ENCODE measurements at places on chromosomes 1 and 21. TPM values are rescaled to one million over a fixed set of nuclear protein-coding genes. Genes with fewer than 3 reads are reported as not detected.

DNA sequence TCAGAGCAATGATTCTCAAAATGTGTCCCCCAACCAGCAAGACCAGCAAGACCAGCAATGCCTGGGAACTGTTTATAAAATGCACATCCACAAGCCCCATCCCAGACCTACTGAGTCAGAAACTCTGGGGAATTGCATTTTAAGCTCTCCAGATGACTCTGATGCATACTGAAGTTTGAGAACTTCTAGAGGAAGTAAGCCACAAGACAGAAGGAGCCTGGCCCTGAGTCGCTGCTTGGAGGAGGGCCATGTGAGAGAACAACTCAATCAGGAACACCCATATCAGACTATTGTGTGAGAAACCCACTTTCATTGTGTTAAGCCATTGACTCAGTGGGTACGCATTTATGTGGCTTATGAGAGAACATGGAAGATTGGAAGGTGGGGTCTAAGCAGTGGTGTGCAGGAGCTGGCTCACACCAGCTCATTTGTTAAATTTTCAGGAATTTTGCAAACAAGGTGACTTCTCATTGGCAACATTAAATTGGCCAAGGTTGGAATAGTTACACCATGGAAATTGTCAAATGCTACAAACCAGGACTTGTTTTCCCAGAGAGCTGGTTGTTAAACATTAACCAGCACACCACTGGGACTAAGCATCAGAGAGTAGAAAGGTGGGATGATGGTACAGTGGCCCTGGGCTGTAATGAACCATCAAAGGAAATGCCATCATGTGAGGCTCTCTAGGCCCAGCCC lies 38.9 kb downstream of the ATP1A1 start:
- H3K36me3 ChIP-seq = no peaks in the 10 kb centered on the region
- H3K27me3 ChIP-seq = no peaks in the 10 kb centered on the region
- DNase-seq = no peak

FCGR2B gene
- total RNA-seq = not detected

DNA sequence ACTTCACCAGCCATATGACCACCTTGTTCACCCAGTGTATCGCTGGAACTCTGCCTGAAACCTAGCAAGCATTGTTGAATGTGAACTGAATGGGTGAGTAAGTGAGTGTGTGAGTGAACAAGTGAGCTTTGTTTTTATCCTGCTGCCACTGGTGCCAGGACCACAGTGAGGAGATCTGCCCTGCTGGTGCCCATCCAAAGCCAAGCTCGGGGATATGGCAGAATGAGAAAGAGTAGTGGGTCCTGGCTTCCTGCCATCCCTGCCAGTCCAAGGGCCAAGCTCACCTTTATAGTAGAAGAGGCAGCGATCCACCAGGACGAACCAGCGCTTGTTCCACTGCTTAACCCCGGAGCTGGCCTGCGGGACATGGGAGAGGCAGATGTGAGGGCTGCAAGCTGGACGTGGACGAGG lies 53.4 kb upstream of the GOLT1A start:
- DNase-seq = no peak
- no peaks in the 10 kb centered on the region for H3K36me3 ChIP-seq
- peaks cover 10% of the 10 kb centered on the region for H3K4me1 ChIP-seq

GRCh38 chr1:62142496-62142895 lies 52.2 kb upstream of the L1TD1 start:
- no peaks in the 10 kb centered on the region for H3K27me3 ChIP-seq
- no peaks in the 10 kb centered on the region for H3K36me3 ChIP-seq
- H3K4me3 ChIP-seq = no peak overlapping the region
- peaks cover 12% of the 10 kb centered on the region for H3K4me1 ChIP-seq
- DNase-seq = peak; percentile 69

- no peak overlapping the region for H3K27ac ChIP-seq
- no peaks in the 10 kb centered on the region for H3K4me1 ChIP-seq
- H3K36me3 ChIP-seq = no peaks in the 10 kb centered on the region
- H3K27me3 ChIP-seq = no peaks in the 10 kb centered on the region
- no peak for DNase-seq
Measured at GRCh38 chr1:31478167-31478566, 65.2 kb downstream of the SERINC2 start.

FALEC gene
- not detected for total RNA-seq

DNA sequence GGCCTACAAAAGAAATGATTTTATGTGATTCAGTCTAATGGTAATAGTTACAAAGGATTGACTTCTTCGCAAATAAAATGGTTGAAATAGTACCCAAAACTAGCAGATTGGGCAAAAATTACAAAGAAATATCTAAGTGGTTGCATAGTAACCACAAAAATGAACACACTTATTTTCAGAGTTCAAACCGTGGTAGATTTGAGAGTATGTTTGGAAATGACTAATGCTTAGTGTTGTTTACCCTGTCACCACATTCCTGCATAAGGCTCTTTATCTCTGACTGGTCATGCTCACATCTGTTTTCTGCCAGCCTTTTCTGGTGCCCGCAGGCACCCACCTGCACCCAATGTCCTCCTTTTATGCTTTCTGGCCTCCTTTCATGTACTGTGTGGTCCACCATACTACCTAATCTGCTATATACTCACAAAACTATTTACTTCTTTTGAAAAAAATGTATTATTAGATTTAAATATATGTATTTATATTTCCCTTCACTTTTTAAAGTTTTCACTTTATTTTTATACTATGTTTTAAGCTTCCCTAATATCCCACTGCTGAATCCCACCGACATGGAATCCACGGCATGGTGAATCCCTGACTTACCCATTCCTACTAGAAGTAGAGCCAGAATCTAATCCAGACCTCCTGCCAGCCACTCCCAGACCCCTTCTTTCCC lies 30.3 kb downstream of the PTPRC start:
- no peak overlapping the region for H3K4me3 ChIP-seq
- no peak overlapping the region for H3K27ac ChIP-seq
- no peak for DNase-seq
- H3K27me3 ChIP-seq = no peaks in the 10 kb centered on the region

- no peak overlapping the region for H3K27ac ChIP-seq
- H3K27me3 ChIP-seq = peaks cover 17% of the 10 kb centered on the region
- H3K4me1 ChIP-seq = no peaks in the 10 kb centered on the region
- H3K4me3 ChIP-seq = no peak overlapping the region
- no peak for DNase-seq
Measured at GRCh38 chr1:230792691-230793462, 45.7 kb downstream of the CAPN9 start.

VHLL gene
- 0.34 TPM for total RNA-seq

GRCh38 chr1:20787029-20787839 lies at the start of gene HP1BP3:
Gene HP1BP3, minus strand, starts transcription at chr1:20787307. Its CDS starts 6,867 bp downstream, at chr1:20780440.
- H3K4me1 ChIP-seq = peaks cover 18% of the 10 kb centered on the region
- no peaks in the 10 kb centered on the region for H3K36me3 ChIP-seq
- H3K27me3 ChIP-seq = no peaks in the 10 kb centered on the region
- peak within 1 kb of the TSS; percentile 75 for H3K4me3 ChIP-seq
- peak; percentile 83 for DNase-seq

GRCh38 chr1:37630426-37631028 lies 4.2 kb downstream of the RSPO1 start:
- H3K36me3 ChIP-seq = no peaks in the 10 kb centered on the region
- peak overlapping the region; percentile 21 for H3K4me3 ChIP-seq
- H3K27me3 ChIP-seq = peaks cover 100% of the 10 kb centered on the region
- H3K4me1 ChIP-seq = peaks cover 69% of the 10 kb centered on the region
- no peak overlapping the region for H3K27ac ChIP-seq

PALMD gene
- total RNA-seq = not detected

TRIM67 gene
- not detected for total RNA-seq

CD1D gene
- total RNA-seq = 0.77 TPM

- DNase-seq = peak; percentile 40
- H3K36me3 ChIP-seq = no peaks in the 10 kb centered on the region
- no peak overlapping the region for H3K27ac ChIP-seq
Measured at GRCh38 chr1:175717610-175718540, 25.5 kb downstream of the TNR start.

- H3K4me1 ChIP-seq = no peaks in the 10 kb centered on the region
- no peaks in the 10 kb centered on the region for H3K27me3 ChIP-seq
- no peak for DNase-seq
- H3K36me3 ChIP-seq = no peaks in the 10 kb centered on the region
Measured at GRCh38 chr1:195202241-195202640, 1406.0 kb downstream of the KCNT2 start.

DNA sequence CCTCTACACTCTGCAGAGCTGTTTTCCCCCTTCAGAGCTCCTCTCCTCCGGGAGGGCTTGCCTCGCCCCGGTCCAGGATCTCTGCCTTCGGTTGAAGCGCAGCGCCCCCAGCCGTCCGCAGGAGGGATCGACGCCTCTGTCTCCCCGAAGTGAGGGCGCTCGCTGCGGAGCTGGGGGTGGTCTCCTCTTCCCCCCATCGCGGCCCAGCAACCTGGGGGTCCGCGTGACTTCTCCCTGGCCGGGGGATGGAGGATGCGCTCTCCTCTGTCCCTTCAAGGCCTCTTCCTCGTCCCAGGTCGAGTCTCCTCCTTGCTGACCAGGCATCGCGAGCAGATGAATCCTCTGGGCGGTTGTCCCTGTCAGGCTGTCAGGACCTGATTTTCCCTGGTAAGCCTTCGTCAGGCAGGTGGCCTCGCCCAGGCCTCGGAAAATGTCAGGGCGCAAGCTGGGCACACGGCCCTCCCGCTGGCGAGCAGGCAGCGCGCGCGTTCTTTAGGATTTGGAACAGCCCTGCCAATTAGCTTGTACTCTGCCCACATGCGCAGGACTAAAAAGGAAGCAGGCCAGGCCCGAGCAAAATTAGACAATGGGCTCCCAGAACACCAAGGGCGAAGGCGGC lies 90.5 kb downstream of the EDEM3 start:
- no peak overlapping the region for H3K27ac ChIP-seq
- H3K4me3 ChIP-seq = peak overlapping the region; percentile 6
- peaks cover 69% of the 10 kb centered on the region for H3K4me1 ChIP-seq
- peak; percentile 94 for DNase-seq
- no peaks in the 10 kb centered on the region for H3K27me3 ChIP-seq
- no peaks in the 10 kb centered on the region for H3K36me3 ChIP-seq

- H3K27me3 ChIP-seq = no peaks in the 10 kb centered on the region
- H3K4me1 ChIP-seq = peaks cover 8% of the 10 kb centered on the region
- no peak overlapping the region for H3K4me3 ChIP-seq
- H3K27ac ChIP-seq = no peak overlapping the region
Measured at GRCh38 chr1:173202424-173203145, 4.5 kb downstream of the TNFSF4 start.

DNA sequence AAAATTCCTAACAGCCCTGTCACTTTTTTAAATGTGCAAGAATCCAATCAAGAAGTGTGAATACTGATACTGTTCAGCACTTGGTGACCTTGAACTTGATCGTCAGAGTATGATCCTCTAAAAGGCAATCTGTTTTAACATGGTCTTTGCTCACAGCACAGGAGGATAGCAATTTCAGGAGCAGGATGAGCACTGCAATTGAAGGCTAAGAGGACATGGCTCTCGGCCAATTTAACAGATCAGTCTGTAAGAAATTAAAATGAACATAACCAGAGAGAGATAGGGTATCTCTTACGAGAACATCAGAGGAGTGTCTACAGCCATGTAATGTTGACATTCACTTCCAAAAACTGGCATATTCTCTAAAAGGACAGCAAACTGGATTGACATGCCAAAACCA lies 243.1 kb downstream of the LTN1 start:
- H3K27me3 ChIP-seq = no peaks in the 10 kb centered on the region
- H3K36me3 ChIP-seq = no peaks in the 10 kb centered on the region
- H3K27ac ChIP-seq = no peak overlapping the region
- no peak for DNase-seq
- no peaks in the 10 kb centered on the region for H3K4me1 ChIP-seq
- H3K4me3 ChIP-seq = no peak overlapping the region

- no peaks in the 10 kb centered on the region for H3K27me3 ChIP-seq
- H3K36me3 ChIP-seq = no peaks in the 10 kb centered on the region
- H3K4me3 ChIP-seq = no peak overlapping the region
- H3K27ac ChIP-seq = no peak overlapping the region
- H3K4me1 ChIP-seq = no peaks in the 10 kb centered on the region
- DNase-seq = no peak
Measured at GRCh38 chr1:60273185-60273584, 199.6 kb upstream of the C1orf87 start.

C1orf116 gene
- total RNA-seq = 0.04 TPM

DNA sequence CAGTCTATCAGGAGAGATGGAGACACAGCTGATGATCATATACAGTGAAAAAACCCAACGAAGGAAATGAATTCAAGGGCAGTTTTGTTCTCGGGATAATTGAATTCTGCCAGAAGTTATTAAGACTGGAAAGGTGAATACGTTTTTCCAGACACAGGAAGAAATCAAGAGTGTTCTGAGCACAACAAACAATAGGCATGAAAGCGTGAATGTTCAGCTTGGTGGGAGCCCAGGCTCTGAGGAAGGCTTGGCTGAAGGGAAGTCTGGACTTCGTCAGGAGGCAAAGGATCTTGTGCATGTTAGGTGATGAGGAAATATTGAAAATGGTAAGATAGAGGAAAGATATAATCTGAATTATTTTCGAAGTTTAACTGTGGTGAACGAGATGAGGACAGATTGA lies 50.4 kb downstream of the CYYR1 start:
- DNase-seq = no peak
- no peaks in the 10 kb centered on the region for H3K4me1 ChIP-seq
- no peak overlapping the region for H3K27ac ChIP-seq
- no peaks in the 10 kb centered on the region for H3K36me3 ChIP-seq

- no peaks in the 10 kb centered on the region for H3K27me3 ChIP-seq
- H3K4me1 ChIP-seq = peaks cover 55% of the 10 kb centered on the region
- H3K4me3 ChIP-seq = no peak overlapping the region
- H3K27ac ChIP-seq = peak overlapping the region; percentile 71
- no peak for DNase-seq
Measured at GRCh38 chr1:184577319-184577718, 177.3 kb downstream of the EDEM3 start.

ACTN2 gene
- 0.52 TPM for total RNA-seq

GRCh38 chr1:221801773-221802516 lies 60.1 kb upstream of the DUSP10 start:
- no peak overlapping the region for H3K27ac ChIP-seq
- no peaks in the 10 kb centered on the region for H3K36me3 ChIP-seq
- H3K27me3 ChIP-seq = no peaks in the 10 kb centered on the region
- H3K4me1 ChIP-seq = peaks cover 10% of the 10 kb centered on the region

- no peaks in the 10 kb centered on the region for H3K27me3 ChIP-seq
- H3K27ac ChIP-seq = no peak overlapping the region
- no peak overlapping the region for H3K4me3 ChIP-seq
- peak; percentile 41 for DNase-seq
Measured at GRCh38 chr1:18387307-18387706, 93.4 kb upstream of the KLHDC7A start.

DNA sequence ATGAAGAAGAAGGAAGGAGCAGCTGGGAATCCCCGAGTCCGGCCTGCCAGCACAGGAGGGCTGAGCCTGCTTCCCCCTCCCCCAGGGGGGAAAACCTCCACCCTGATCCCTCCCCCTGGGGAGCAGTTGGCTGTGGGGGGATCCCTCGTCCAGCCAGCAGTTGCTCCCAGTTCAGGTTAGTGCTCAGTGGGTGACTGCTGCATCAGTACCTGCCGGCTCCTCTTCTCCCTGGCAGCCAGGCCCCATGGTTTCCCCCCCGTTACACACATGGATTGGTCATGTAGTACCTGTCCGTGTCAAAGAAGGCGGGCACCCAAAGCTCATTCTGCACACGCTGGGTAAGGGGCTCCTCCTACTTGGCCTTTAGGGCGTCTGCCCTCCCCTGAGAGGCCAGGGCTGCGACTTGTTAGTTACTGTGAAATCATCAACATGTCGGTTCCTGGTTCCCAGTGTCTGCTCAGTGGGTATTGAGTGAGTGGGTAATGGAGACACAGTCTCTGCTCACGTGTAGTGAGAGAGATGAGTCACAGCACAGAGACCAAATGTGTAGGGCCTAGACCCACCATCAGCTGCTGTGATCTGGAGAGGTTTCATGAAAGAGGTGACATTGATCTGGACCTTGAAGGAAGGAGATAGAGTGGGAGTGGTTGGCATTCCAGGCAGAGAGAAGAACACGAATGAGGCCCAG lies 11.5 kb downstream of the NECAP2 start:
- H3K4me1 ChIP-seq = no peaks in the 10 kb centered on the region
- no peaks in the 10 kb centered on the region for H3K27me3 ChIP-seq
- no peak overlapping the region for H3K4me3 ChIP-seq
- no peak overlapping the region for H3K27ac ChIP-seq
- no peak for DNase-seq

Measured in neural progenitor cell (in vitro differentiated cells).